ENCODE measurements at places on chromosomes 3 and 15.

DNA sequence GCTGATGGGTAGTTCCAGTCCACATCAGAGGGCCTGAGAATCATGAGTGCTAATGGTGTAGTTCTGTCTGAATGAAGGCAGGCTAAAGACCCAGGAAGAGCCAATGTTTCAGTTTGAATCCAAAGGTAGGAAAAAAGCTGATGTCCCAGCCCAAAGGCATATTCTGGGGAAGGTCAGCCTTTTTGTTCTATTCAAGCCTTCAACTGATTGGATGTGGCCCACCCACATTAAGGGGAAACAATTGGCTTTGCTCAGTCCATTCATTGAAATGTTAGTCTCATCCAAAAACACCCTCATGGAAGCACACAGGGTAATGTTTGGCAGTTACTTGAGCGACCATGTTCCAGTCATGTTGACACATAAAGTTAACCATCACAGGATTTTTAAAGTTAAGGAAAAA lies 25.9 kb downstream of the EPHB1 start:
- DNase-seq: no peak

GRCh38 chr3:87856126-87856525 lies 202.7 kb downstream of the CGGBP1 start:
- DNase-seq: peak; percentile 22

- DNase-seq: peak; percentile 65
Measured at GRCh38 chr3:9746330-9746729, 3.4 kb upstream of the OGG1 start.

- DNase-seq: no peak
Measured at GRCh38 chr15:63350178-63350621, 31.4 kb downstream of the CA12 start.

DNA sequence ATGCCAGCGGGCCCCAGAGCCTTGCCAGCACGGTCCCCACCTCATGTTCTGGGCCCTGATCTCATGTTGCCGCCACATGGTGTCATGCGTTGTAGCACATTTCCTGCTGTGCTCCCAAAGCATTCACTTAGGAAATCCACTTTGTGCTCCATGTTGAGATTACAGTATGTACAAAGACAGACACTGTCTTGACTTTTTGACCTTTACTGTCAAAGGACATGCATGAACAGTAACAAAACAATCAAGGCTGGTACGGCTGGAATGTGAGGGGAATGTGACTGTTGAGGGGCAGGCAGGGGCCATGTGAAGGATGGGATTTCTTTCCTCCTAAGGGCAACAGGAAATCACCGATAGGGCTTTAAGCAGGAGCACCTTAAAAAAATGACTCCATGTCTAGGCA lies 53.3 kb upstream of the RPL32 start:
- no peak for DNase-seq
